ENCODE measurements at places on chromosomes 7 and 10. TPM values are rescaled to one million over a fixed set of nuclear protein-coding genes. Genes with fewer than 3 reads are reported as not detected.

Gene WAPL
- 33.9 TPM for total RNA-seq

Gene SPDYE2
- total RNA-seq, result not detected

Gene ACHE
- total RNA-seq, result 5.3 TPM

Gene ODAD2
- total RNA-seq, result 0.61 TPM

Gene SEMA4G
- 113 TPM for total RNA-seq

Gene NCF1
- 2.7 TPM for total RNA-seq

Gene TEX47
- not detected for total RNA-seq

Gene TMEM273
- 5.1 TPM for total RNA-seq

Gene TSPAN12
- 22.0 TPM for total RNA-seq

Gene GIMAP4
- total RNA-seq, result 6.6 TPM

Gene CTAGE4
- total RNA-seq, result 12.1 TPM

Gene BTBD16
- 0.13 TPM for total RNA-seq

Gene CPN1
- total RNA-seq, result not detected

Gene SPDYE17
- not detected for total RNA-seq

Gene CALCR
- total RNA-seq, result not detected

Gene CLRN3
- 76.8 TPM for total RNA-seq

Gene PPP1R17
- total RNA-seq, result not detected

Gene C1QL3
- not detected for total RNA-seq

Gene PKD1L1
- 1.2 TPM for total RNA-seq

Gene AGR3
- 197 TPM for total RNA-seq

Gene SYCE1
- total RNA-seq, result not detected

Gene BLOC1S2
- total RNA-seq, result 21.5 TPM

Gene NKX2-3
- total RNA-seq, result 7.9 TPM

Gene CUZD1
- total RNA-seq, result 0.77 TPM

Gene EDRF1
- 16.4 TPM for total RNA-seq

Gene CYP2C8
- 1.2 TPM for total RNA-seq

Gene ZNF736
- 15.2 TPM for total RNA-seq

Gene MYL7
- total RNA-seq, result 2.2 TPM

Gene TFPI2
- total RNA-seq, result 0.30 TPM

Gene CTNNA3
- 1.1 TPM for total RNA-seq

Gene TMED4
- total RNA-seq, result 96.9 TPM

Gene ITGB8
- 7.3 TPM for total RNA-seq

Gene FOXL3
- not detected for total RNA-seq

Gene GSTO2
- total RNA-seq, result 12.8 TPM

Gene ZNF425
- 1.0 TPM for total RNA-seq

Gene UPF2
- 25.6 TPM for total RNA-seq

Gene TMEM213
- total RNA-seq, result not detected

Gene ALOX5
- 6.4 TPM for total RNA-seq

Gene OPN1SW
- total RNA-seq, result not detected

Gene PTPRZ1
- total RNA-seq, result 0.35 TPM

Gene AMPH
- 0.49 TPM for total RNA-seq

Gene GOLGA7B
- total RNA-seq, result 0.22 TPM

Gene MSS51
- total RNA-seq, result 1.4 TPM

Gene SPDYE2B
- total RNA-seq, result not detected

Gene CPVL
- total RNA-seq, result 17.0 TPM

Gene SPDYE1
- total RNA-seq, result not detected

Gene C10orf143
- 3.1 TPM for total RNA-seq

Gene RNF32
- 2.0 TPM for total RNA-seq

Gene CFAP46
- 0.13 TPM for total RNA-seq

Gene ZNF853
- 2.2 TPM for total RNA-seq

Gene MMRN2
- 7.4 TPM for total RNA-seq

Gene SFMBT2
- total RNA-seq, result 3.5 TPM

Gene FAM20C
- total RNA-seq, result 18.9 TPM

Gene ZNHIT1
- 98.1 TPM for total RNA-seq

Gene MGAM2
- total RNA-seq, result 7.5 TPM

Gene MBL2
- total RNA-seq, result not detected
